Activated CD8-positive, alpha-beta memory T cell treated with anti-CD3 and anti-CD28 coated beads for 48 hours (primary cell): ENCODE measurements at places on chromosomes 7 and 10.

DNA sequence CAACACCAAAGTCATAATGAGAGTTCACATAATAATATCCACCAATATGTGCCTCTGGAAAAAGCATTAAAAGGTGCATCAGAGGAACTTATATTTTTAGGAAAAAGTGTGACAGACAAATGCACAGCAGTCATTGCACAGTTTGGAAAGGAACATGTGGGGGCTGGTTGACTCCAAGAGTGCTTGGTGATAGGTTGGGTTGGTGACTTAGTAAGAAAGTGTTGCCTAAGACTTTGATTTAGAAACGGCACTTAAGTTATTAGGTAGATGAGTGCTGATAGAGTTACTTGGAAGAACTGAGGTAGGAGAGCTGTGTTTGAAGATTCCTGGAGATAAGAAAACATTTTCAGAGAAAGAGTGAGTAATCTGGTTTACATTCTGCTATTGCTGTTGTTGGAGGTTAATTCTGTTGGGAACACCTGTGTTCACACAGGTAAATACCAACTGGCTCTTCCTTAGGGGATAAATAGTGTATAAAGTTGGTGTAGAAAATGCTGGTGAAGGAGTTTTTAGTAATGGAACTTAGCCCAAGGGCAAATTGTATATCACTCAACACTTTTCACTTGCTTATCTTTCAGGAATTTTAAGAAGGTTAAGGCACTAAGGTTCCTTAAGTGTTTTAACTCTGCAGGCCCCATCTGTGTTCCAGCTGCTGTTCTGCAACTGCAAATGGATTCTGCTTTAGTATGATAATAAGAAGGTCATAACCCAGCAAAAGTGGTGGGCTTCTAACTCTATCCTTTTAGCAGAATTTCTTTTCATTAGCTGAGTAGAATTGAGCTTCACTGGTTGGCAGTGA is 196.1 kb downstream of the NSUN6 start:
- DNase-seq: no peak

GRCh38 chr7:112124061-112124766 is 82.0 kb downstream of the DOCK4 start:
- no peak for DNase-seq

- no peak for DNase-seq
Observed at GRCh38 chr7:150515248-150516147, 826 bp downstream of the GIMAP7 start.

DNA sequence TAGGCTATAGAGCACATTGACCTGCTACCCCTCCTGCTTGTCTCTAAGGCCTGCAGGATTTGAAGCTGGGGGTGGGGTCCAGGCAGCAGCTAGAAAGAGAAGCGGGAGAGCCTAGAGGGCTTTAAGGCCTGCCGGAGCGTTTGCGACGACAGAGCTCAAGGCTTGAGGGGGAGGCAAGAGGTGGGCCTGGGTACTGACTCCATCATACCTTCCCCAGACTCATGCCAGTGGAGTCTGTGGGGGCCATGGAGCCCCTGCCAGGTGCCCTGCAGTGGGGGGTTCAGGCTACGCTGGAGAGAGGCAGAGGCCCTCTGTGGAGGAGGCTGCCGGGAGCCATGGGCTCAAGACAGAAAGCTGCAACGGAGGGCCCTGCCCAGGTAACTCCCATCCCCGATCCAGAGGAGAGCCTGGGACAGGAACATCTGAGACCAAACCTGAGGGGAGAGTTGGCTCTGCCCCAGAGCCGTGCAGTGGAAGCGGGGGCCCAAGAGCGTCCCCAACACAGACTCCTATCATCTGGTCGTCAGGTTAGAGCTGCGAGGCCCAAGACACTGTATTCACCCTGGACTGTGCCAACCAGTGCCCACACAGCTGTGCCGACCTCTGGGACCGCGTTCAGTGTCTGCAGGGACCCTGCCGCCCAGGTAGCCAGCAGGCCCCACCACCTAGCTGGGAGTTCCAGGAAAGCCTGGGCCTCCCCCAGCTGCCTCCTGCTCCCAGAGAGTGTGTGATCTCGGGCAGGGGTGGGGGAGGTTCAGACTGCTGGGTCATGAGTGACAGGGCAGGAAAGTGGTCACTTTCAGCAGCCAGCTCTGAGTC is 13.2 kb upstream of the ZNF862 start:
- no peak for DNase-seq

DNA sequence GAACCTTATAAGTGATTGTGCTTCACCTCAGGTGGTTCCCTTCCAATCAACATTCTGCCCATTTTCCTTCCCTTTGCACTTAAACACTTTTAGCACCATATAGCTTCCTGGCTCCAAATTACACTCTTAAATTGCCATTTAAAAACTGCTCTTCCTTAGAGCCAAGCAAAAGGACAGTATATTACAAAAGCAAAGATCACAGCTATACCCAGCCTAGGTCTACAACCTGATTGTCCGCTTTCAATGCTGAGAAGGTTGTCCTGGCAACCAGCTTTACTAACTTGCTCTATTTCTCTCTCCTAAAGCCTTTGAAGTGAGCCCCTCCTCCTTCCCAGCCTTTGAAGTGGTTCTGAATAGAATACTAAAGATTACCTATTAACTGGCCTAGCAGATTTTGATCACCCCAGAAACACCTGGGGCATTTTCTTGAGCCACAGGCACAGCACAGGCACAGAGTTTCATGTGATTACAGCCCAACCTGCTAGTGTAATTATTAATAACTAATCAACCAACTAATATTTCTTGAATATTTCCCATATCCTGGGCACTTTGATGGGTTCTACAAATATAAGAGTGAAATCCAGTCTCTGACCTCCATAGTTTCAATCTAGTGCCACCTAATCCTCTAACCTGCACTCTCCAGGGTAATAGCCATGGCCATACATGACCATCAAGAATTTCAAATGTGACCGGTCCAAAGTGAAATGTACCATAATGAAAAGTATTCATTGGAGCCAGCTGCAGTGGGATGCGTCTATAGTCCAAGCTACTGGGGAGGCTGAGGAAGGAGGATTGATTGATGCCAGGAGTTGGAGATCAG is 63.6 kb upstream of the TRIM24 start:
- DNase-seq: no peak

DNA sequence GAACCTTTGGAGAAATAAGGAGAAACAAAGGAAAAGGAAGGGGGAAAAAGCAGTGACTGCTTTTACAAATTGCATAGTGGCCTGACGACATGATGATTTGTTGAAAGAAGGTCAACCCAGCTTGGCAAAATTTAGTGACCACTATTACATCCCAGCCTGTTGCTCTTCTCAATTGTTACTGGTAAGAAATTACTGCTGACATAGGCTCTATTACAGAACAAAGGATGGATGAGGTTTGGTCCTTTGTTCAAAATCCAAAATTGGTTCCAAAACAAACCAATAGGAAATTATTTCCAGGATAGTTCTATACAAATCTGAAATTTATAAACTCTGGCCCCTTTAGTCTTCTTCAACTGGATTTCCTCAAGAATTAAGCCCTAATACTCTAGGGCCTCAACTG is 39.6 kb downstream of the USP54 start:
- DNase-seq: no peak

- DNase-seq: no peak
Observed at GRCh38 chr10:27355918-27356573, 115.4 kb upstream of the ACBD5 start.

- DNase-seq: no peak
Observed at GRCh38 chr7:127683776-127684681, 32.0 kb downstream of the SND1 start.

DNA sequence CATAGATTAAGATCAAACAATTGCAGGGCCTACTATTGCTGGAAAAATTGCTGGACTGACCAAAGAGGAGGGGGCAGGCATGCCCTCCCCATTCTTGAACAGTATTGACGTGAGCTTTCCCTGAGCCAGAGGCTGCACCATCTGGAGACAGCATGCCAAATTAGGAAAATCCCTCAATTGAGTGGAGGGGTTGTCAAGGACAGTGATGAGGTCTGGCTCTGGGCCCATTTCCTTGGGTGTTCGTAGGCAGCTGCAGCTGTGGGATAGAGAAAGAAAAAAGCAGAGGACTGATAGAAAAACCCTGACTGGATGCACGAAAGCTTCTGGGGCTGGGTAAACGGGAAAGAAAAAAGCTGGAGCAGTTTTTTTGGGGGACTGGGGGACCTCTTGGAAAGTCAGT is 22.8 kb upstream of the ORC5 start:
- DNase-seq: no peak

- DNase-seq: no peak
Observed at GRCh38 chr10:13860886-13861285, 274.1 kb downstream of the PRPF18 start.

GRCh38 chr10:16995867-16996529 is 133.6 kb downstream of the CUBN start:
- no peak for DNase-seq

GRCh38 chr7:2687338-2687869 is 598 bp upstream of the AMZ1 start:
- DNase-seq: no peak

DNA sequence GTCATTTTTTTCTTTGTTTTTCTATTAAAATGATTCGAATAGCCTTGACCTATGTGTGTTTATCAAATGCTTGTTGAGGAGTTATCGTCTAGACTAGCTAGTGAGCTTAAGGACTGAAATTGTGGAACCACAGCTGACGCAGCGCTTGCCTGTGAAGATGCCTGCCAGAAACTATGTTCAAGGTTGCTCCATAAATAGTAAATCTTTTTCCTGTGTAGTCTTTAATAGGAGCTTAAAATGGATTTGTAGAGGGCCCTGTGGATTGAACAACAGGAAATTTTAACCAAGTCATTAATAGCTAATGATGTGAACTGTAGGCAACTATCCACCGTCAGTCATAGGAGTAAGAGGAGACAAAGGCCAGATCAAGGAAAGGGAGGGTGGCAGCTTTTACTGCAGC is 145.1 kb downstream of the GNAI1 start:
- no peak for DNase-seq

- no peak for DNase-seq
Observed at GRCh38 chr10:79054203-79055099, 14.3 kb upstream of the ZMIZ1 start.

DNA sequence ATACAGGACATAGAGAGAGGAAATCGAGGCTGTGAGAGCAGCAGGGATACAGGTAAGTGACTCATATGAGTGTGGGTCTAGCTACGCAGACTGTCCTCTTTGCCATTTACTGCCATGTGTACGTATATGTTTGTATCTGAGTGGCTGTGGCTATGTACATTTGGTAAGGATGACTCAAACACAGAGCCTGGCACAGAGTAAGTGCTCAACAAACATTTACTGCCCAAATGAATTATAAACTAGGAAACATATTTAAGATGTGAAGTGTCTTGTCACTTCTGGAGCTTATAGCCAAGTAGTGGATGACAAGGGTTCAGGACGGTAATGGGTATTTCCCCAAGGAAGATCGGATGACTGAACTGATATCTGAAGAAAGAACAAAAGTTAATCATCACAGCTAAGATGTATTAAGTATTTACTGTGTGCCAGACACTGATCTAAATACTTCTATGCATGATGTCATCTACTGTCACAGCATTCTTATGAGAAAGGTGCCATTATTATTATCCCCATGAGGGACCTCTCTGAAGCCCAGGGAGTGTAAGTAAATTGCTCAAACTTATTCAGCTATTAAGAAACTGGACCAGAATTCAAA is 6.0 kb downstream of the MRPL43 start:
- DNase-seq: no peak
